PC-9 (cell line): ENCODE measurements at places on chromosomes 16 and 17.
A peak's percentile ranks its signal among the peaks of the same experiment; 100 is the strongest.

DNA sequence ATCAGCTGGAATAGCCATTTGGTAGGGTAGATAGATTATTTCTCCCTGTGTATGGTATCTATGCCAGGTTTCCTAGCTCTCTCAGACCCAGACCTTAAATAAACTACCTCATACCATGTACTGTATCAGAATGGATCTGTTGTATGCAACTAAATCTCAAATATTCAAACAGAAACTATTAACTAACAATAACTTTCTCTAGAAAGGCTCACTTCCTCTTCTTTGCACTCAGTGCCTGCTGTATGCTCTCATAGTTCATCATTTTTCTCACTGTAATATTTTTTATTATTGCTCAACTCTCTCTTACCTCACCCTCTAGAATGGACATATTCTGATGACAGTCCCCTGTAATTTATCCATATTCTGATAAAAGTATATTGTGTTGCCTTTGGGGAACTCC is 182.4 kb downstream of the TOX3 start:
- no peak for DNase-seq

GRCh38 chr16:66746048-66746447 is 5.4 kb downstream of the DYNC1LI2 start:
- DNase-seq = no peak

DNA sequence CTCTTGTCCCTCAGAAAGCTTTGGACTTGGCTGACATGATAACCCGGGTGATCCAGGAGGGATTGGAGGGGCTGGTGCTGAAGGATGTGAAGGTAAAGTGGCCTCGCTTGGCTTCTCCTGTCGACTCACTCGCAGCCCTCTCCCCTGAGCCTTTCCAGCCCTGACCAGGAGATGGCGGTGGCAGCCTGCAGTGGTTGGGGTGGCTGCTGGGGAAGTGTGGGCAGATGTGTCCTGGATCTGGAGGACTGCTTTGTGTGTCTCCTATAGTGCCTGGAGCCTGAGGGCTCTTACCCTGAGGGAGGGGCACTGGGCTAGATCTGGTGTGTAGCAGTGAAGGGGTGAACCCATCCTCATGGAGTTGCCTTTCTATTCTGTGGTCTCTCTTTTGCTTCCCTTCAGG is 17.9 kb downstream of the LIG3 start:
- DNase-seq = no peak

DNA sequence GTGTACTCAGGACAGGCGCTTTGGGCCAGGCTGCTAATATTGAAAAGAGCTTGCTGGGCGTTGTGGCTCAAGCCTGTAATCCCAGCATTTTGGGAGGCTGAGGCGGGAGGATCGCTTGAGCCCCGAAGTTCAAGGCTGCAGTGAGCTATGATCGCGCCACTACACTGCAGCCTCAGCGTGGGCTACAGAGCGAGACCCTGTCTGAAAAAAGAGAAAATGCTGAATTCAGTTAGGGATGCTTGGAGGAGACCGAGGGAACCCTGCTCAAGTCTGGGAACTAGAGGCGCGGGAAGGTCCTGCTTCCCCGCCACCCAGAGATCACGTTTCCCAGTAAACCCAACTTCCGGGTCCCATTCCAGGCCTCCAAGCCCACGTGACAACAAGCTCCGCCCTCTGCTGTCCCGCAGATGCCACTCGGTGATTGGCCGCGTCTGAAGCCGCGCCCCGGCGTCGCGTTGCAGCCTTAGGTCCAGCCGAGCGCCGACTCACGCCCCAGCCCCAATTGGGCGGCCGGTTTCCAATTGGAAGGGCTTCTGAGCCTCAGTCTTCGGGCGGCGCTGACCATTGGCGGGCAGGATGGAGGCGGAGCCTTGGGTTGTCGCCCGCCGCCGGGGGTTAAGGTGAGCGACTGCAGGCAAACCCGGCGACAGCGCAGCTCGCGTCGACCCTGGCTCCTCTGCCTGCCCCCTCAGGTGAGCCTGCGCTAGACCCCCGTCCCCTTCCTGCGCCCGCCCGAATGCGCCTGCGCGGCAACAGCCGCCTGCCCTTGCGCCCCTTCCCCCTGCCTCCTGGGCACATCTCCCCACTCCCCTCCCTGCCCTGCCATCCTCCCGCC is at the start of gene PHKG2:
Gene PHKG2 (plus strand): TSS at position 627 of the 835 bp plus-strand sequence. CDS start 396 bp downstream, outside the sequence.
- peak; percentile 100 for DNase-seq

GRCh38 chr17:50480854-50481490 is 2.3 kb downstream of the RSAD1 start:
- no peak for DNase-seq

DNA sequence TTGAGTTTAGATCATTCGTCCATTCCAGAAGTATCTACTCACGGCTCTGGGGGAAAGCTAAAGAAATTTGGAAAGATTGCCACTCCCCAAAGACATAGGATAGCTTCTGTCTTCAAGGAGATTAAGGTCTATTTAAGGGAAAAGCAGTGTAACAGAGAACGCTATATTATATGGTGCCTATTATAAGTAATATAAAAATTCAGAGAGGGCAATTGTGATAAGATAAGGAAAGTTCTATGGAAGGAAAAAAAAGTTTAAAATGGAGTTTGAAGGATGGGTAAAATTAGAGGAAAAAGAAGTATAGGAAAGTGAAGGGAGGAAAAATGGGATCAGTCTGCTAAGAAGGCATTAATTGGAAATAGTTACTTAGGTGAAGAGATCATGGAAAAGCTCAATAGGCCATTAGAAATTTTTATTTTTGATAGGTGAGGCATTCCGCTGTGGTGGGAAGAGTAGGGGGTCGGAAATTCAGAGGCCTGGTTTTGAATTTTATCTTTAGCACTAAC is 690 bp upstream of the CDC27 start:
- no peak for DNase-seq

DNA sequence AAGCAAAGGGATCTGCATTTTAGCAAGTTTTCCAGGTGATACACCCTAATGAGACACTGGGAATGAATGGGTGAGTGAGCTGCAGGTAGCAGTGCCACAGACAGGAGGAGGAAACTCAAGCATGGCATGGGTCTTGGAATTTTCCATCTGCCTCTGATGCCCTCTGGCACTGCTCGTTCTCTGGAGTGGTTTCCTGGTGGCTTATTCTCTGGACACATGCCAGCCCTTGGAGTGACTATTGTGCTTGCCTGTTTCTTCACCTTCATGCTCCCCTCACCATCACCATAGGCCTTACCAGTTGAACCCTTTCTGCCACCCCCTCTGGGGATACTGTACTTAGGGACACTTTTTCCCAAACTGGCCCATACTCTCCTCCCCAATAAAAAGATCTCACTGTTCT is 1.6 kb downstream of the COASY start:
- peak; percentile 92 for DNase-seq

DNA sequence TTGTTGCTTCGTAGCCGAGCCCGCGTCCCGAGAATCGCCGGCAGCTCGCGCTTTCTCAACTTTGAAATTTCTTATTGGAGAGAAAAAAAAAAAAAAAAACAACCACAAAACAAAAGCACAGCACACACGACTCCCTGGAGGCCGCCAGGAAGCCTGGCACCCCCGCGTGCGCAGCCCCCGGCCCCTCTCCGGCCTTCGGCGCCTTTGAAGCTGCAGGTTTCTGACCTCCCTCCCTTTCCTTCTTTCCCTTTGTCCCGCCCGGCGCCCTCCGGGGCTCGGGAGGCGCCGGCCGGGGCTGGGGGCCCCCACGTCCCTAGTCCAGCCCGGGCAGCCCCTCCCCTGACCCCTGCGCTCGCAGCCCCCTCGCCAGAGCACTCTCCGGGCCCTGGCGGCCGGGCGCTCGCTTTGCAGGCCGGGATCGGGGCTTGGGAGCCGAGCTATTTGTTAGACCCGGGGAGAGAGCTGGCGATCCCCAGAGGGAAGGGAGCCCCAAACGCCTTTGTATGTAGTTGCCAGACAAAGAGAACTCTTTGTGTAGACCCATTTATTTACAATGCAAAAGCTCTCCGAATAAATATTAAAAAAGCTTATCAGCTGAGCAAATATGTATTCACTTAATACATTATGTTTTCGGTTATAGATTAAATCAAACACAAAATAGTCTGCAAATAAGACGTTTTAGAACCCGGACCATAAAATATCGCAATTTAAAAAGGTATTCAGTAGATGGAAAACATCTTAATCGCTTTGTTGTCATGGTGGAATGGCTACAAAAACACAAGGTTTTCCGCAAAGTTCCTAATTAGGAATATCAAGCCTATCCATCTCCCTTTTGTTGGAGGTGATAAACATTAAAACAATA is 2.3 kb downstream of the BAHCC1 start:
- no peak for DNase-seq

DNA sequence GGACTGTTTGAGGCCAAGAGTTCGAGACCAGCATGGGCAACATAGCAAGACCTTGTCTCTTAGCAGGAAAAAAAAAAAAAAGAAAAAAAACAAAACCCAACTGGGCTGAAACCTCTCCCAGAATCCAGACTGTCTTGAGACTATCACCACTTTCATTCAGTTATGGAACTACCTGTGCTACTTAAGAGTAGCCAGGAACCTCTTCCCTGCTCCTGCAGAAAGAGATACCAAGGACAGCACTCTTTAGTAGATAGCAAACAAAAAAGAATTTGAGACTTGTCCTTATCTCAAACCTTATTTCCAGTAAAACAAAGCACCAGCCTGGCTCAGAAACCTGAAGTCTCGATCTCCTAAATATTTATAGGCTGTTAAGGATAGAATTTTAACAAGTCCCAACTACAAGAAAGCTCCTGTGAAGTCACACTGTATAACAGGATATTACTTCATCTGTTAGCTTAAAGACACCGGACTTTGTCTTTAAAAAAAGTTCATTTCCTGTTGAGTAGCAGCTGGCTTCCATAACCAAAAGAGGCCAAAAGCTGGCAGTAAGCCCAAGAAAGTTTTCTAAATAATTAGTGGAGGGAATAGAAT is 5.1 kb downstream of the CDR2 start:
- no peak for DNase-seq
